Activated naive CD8-positive, alpha-beta T cell treated with anti-CD3 and anti-CD28 coated beads for 36 hours (primary cell): ENCODE measurements at places on chromosomes 4 and X.

GRCh38 chr4:147689067-147689466 lies 5.1 kb upstream of the PRMT9 start:
- DNase-seq = peak; percentile 19

- DNase-seq = no peak
These were observed 21.4 kb downstream of the HMX1 start for GRCh38 chr4:8850074-8850829.

DNA sequence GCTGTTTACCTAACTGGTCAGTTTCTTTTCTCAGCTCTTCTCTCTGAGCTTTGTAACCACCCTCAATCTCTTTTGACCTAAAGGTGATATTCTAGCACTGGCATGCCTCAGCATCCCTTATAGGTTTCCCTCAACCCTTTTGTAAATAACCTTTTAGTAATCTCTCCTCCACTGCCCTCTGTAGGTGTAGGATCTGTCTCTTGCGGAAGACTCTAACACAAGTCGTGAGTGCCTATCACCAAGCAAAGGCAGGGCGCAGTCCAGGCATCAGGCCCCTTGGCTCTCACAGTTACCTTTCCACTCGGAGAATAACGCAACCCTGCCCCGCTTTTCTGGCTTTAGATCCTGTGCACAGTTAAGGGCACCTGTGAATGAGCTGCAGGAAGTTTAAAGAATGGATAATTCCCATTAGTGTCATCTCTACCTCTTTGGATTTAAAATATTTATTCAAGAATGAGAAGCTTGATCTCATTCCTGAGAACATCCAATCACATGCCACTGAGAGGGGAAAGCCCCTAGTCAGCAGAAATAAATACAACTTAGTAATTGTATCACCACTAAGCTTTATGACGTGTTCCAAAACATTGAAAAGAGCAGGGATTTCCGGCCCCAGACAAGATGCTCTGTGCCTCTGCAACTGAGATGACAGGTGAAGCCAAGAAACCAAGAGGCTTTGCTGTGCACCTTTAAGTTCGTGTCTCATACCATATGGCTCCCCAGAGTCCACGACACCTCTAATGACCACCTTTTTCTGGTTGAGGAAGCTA lies 58.8 kb downstream of the SPINK2 start:
- no peak for DNase-seq

GRCh38 chrX:139842326-139843185 lies 90.3 kb downstream of the ATP11C start:
- DNase-seq = no peak

- DNase-seq = no peak
These were observed 412.9 kb upstream of the FMR1 start for GRCh38 chrX:147498796-147499195.
